CD4-positive, alpha-beta memory T cell (primary cell): ENCODE measurements at places on chromosomes 3 and 15. TPM values are rescaled to one million over a fixed set of nuclear protein-coding genes. Genes with fewer than 3 reads are reported as not detected.

GRCh38 chr3:73530022-73530396 lies 94.7 kb downstream of the PDZRN3 start:
- DNase-seq: no peak

Gene TMEM207
- polyA plus RNA-seq: not detected

Gene NRROS
- 5.0 TPM for polyA plus RNA-seq

DNA sequence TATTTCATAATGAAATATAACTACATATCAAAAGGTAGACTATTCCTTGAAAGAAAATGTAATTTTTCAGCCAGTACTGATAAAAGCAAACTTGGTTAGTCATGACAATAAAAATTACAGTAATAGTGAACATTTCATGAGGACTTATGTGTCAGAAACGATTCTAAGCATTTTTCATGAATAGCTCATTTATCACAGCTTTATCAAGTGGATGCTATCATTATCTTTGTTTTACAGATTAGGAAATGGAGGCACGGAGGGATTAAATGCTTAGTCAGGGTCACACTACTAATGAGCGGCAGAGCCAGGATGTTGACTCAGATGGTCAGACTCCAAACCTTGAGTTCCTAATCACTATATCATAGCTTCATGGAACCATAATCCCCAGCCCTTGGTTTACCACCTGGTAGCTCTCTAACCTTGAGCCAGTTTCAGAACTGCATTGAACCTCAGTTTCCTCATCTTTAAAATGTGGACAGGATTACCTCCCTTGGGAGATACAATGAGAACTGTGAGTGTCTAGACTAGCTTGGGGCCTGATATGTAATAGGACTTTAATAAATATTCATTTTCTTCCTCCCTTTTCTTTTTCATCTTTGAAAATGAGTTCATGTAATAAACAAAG lies 85.4 kb downstream of the TNIK start:
- DNase-seq: no peak

DNA sequence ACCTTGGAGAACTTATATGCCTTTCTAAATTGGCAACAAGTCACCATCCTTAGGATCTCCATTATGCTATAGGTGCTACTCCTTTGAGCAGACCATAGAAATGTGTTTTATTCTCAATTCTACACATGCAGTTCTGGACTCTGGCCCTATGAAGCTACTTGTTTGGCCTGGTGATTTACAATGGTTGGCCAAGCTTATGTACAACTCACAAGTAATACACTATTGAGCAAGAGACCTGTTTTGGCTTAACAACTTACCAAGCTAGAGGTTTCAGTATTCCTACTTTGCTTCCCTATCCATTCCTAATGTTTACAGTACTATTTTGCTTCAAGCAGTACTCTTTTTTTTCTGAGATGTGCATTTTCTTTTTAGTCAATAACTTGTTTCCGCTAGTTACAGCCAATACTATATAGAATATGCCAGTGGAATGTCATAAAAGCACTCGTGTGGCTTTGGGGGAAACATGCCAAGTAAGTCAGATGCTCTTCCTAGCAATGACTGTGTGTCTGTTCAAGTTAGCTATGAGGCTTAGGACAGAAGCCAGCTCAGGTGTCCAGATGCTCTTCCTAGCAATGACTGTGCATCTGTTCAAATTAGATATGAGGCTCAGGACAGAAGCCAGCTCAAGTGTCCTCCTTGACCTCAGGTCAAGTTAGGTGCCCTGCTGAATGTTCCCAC lies 174.9 kb upstream of the SEMA6D start:
- DNase-seq: no peak

DNA sequence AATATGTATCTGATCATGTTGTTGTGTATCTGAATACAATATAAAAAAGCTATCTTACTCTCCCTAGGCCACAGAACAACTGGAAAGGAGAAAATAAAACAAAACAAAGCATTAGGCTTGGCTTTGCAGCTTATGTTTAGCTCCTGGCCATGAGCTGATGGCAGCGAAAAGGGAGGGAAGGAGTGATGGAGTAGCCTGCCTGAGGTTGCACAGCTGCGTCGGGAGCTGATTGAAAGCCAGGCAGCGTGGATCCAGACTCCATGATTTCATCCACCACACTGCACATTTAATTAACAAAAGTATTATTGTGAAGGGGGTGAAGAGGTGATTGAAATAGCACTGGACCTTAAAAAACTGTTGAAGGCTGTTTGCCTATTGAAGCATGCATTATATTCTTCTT lies 212.2 kb downstream of the GABRG3 start:
- DNase-seq: no peak

Gene GAP43
- polyA plus RNA-seq: not detected

- DNase-seq: no peak
Observed at GRCh38 chr3:180142041-180142440, 105.3 kb upstream of the PEX5L start.

Gene GOLGA8G
- not detected for polyA plus RNA-seq

Gene RHCG
- not detected for polyA plus RNA-seq

- DNase-seq: no peak
Observed at GRCh38 chr3:122803977-122804376, 9.1 kb downstream of the SLC49A4 start.

- no peak for DNase-seq
Observed at GRCh38 chr15:84816694-84817465, at the start of gene ALPK3. Gene ALPK3 (plus strand): TSS chr15:84817356. CDS start chr15:84817453, 97 bp downstream.

GRCh38 chr3:114454551-114455251 lies 160.9 kb downstream of the TIGIT start:
- peak; percentile 12 for DNase-seq

Gene FAM107A
- polyA plus RNA-seq: not detected

DNA sequence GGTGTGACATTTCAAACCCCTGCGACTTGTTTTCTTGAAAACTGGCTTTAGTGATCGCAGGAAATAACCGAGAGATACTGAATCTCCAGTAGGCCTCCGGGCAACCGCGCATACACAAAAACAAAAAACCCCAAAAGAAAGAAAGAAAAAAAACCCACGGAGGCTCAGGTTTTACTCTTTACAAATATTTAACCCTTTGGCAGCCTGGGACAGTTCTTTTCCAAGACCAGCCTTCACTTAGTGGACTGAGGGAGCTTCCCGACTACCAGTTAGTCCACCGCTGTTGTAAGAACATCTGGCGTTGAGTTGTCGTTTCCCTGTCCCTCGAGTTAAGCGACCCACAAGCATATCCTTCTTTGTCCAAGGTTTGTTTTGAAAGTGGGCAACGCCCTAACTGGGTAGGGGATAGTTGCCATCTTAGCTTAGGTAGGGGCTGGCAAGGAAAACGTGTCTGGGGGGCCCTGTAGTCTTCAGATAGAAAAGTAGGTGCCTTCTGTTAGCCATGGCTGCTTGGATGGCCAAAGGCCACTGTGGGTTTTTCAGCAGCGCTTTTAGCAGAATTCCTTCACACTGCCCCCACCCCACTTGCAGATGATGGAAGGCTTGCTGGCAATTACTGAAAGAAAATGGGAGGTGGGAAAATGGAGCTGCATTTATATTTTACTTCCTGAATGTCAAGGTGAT lies 6.9 kb downstream of the ISL2 start:
- DNase-seq: no peak

DNA sequence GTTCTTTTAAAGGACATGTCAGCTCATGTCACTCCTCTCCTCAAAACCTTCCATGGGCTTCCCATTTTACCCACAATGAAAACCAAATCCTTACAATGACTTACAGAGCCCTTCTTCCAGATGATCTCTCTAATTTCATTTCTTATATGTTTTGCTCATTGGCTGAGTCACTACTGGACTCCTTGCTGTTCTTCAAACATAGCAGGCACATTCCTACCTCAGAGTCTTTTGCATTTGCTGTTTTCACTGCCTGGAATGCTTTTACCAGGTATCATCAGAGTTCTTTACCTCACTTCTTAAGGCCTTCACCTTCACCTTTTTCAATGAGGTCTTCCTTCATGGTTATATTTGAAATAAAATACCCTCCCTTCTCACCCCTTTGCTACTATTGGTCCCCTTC lies 57.3 kb downstream of the NECTIN3 start:
- no peak for DNase-seq

DNA sequence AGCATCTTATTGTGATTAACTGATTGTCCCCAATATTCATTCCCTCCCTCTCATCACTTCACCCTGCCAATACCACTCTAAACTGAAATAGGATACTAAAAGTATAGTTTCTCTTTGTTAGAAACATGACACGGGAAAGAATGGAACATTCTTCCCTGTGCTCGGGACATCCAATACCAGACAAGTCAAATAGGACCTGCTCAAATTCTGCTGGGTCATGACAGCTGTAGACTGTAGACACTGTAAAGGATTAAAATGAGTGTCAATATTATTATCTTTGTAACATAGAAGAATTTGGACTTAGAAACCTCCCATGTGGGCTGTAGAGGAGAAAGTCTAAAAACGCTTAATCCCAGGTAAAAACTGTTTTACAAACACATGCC lies 315.0 kb upstream of the NR2E3 start:
- DNase-seq: no peak

GRCh38 chr3:159828542-159828943 lies 160.1 kb upstream of the IL12A start:
- no peak for DNase-seq

Gene ATP13A5
- polyA plus RNA-seq: not detected

DNA sequence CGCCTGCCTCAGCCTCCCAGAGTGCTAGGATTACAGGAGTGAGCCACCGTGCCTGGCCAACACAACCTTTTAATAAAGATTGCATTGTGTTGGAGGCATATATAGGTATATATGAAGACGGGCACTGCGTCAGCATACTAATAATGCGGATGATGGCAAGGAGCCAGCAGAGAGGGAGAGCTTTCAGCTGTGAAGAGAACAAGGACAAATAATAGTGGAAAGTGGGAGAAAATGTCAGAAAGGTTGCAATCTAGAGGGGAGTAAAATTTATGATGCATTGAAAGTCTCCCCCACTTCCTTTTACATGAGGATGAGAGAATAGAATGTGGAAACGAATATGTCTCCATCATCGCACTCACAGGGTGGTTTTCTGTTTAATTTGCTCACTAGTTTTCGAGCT lies 170.5 kb upstream of the TBL1XR1 start:
- no peak for DNase-seq

Gene MAGI1
- not detected for polyA plus RNA-seq

DNA sequence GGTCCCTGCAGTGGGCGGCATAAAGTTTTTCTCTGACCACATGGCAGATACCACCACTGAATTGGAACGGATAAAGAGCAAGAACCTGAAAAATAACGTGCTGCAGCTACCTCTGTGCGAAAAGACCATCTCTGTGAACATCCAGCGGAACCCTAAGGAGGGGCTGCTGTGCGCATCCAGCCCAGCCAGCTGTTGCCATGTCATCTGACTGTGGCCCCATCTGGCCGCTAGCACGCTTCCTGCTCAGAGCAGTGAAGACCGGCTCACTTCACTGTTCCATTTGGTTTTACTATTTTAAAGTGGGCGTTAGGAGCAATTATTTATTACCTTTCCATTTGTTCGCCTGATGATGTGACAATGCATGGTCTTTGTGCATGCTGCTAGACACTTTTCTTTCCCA lies 62.0 kb downstream of the SNRK start:
- DNase-seq: no peak

DNA sequence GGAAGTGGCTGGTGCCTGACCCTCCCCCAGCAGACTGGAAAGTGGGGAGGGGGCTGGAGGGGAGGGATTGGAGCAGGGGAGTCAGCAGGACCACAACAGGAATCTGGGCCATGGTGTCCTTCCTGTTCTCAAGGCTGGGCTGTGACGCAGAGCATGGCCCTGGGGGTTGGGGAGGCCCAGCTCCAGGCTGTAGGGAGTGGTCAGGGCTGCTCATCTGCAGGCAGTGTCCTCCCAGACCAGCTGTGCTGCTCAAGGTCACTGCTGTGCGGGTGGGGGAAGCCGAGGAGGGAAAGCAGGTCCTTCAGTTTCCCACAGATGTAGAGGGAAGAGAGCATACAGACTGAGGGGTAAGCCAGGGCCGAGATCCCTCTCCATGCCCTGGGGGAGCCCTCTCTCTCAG lies 40.7 kb downstream of the CYP11A1 start:
- DNase-seq: no peak

GRCh38 chr3:132343018-132343612 lies 25.9 kb downstream of the ACP3 start:
- peak; percentile 16 for DNase-seq

DNA sequence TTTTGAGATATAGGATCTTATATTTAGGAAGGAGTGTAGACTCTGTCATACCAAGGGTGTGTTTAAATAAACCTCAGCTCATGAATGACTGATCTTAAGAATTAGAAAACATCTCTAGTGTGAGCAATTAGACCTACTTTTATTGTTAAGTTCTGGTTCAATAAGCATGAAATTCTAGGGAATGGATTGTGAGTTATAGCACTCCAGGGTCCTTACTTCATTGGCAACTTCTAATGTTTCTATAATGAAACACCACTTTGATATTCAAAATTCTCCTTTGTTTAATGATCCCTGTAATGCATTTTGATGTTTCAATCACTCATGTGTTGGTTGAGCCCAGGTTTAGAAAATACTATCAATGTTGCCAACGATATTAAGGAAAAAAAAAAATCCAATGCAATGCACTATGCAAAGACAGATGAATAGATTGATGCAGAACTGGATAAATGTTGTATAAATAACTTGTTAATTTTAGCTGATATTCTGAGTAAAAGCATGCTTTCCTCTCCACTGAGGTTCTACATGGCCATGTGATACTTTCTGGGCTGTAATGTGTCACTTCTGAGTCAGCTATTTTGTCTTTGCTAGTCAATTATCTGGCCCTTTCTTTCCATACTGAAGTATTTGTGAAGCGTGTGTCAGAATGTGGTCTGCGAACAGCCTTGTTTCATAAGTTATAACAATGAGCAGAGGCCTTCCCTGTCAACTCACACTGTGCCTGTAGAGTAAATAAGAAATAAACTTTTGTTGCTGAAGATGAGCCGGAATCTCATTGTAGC lies 1035.9 kb downstream of the PLOD2 start:
- DNase-seq: no peak

Gene ADAMTS7
- polyA plus RNA-seq: not detected

Gene OR5K2
- polyA plus RNA-seq: not detected

Gene HRG
- polyA plus RNA-seq: not detected

GRCh38 chr15:98514034-98514622 lies 134.2 kb upstream of the IGF1R start:
- DNase-seq: no peak

DNA sequence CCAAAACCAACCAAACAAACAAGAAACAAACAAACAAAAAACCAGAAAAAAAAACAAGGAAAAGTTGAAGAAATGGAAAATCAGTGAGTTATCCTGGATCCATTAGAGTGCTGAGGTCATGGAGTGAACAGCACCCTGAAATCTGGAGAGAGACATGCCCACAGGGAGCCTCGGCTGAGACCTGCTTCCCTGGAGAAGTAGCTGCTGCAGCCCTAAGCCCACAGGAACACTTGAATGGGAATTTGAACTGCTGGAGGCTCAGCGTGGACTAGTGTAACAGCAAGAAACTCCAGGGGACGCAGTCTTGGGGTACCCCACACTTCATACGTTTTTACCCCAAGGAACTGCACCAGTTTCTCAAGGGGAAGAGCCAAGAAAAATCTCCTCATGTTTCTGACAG lies 144.1 kb upstream of the UBE3A start:
- no peak for DNase-seq

Gene BBX
- 101 TPM for polyA plus RNA-seq

Gene PLD1
- not detected for polyA plus RNA-seq

Gene RGMA
- not detected for polyA plus RNA-seq

Gene BLM
- polyA plus RNA-seq: 1.2 TPM

- DNase-seq: no peak
Observed at GRCh38 chr3:180085122-180085710, 48.5 kb upstream of the PEX5L start.

GRCh38 chr3:169026543-169027182 lies 636.8 kb downstream of the MECOM start:
- no peak for DNase-seq

Gene DNAJA4
- 12.0 TPM for polyA plus RNA-seq
